ENCODE measurements at places on chromosomes 2 and 18.

- DNase-seq, result no peak
Measured at GRCh38 chr2:176138526-176138922, 9.0 kb downstream of the HOXD8 start.

DNA sequence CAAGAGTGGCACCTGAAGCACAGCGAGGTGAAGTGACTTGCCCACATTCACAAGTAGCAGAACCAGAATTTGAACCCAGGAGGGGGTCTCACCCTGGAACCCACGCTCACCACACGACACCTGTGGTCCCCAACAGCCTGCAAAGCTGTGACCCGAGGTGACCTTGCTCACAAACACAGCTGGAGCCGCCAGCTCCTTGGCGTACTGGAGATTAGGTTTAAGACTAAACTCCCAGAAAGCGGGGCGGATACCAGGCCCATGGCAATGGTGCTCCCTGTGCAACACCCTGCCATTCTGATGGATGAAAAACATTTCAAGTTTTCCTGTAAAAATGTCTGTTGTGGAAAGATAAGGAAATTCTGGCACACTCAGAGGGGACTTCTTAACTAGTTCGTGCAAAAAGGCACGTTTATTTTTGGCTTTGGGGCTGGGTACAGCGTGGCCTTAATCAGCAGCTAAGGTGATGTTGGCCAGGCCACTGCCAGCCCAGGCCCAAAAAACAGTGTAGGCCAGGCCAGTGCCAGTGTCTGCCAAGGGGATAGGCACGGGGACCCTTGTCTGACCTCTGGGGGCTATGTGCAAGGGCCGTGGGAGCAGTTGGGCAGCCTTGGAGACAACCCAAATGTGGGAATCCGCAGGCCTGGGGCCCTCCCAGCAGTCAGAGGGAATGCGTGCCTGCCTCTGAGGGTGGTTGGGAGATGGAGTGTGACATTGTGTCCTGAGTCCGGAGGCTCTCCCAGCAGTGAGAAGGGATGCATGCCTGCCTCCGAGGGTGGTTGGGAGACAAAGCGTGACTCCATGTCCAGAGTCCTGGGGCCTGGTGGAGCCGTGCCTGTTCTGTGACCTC lies 185.0 kb upstream of the HS6ST1 start:
- no peak for DNase-seq

- DNase-seq, result no peak
Measured at GRCh38 chr2:177633111-177633510, 240.5 kb downstream of the AGPS start.

DNA sequence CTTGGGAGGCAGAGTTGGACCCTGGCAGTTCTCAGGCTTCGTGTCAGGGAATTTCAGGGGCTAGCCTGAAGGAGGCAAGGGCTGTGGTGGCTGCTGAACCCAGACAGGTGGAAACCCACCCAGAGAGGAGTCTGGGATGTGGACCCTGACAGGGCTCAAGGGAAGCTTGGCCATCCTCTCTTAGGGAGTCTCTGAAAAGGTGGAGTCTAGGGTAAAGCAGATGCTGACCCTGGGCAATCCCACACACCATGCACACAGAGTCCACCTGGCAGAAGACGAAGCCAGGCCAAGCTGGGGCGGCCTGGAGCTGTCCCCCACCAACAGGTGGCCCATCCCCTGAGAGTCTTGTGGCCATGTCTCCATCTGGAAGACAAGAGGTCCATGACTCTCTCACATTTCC lies 41.2 kb upstream of the TEX51 start:
- no peak for DNase-seq

DNA sequence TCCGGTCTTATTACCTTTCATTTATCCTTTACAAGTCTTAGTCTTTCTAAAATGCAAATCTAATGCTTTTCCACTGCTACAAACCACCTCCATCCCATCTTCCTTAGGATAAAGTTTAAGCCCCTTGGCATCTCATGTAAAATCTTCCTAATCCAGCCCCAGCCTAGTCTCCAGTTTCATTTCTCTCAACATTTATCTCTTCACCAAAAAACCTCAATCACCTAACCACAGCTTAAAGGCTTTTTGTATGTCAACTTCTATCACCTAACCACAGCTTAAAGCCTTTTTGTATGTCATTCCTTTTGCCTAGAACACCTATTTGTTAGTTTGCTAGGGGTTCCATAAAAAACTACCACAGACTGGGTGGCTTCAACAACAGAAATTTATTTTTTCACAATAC lies 4.2 kb downstream of the TRAK2 start:
- DNase-seq, result no peak
